Stimulated activated CD4-positive, alpha-beta T cell treated with anti-CD3 and anti-CD28 coated beads, Interleukin-1b, Interleukin-23, amount 100 ng/mL, for 48 hours (primary cell): ENCODE measurements at places on chromosomes 5 and 9.

DNA sequence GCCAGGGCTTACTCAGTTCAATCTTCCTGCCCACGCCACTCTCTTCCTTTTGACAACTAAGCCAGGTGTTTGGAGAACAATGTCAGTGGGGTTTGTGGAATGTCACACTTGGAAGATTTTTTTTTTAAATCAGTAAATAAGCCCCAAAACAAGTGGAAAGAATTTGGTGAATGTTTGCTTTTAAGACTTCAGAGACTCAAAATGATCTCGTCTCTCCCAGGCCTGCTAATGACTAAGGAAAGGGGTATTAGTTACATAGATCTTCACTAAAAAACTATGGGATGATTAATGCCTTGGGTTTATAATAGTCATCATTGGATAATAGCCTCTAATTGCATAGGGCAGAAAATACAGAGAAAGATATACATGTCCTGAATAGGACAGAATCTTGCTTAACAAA, 166.4 kb downstream of the DMRT2 start:
- no peak for DNase-seq

GRCh38 chr5:99621772-99622681, 693.2 kb upstream of the CHD1 start:
- no peak for DNase-seq

DNA sequence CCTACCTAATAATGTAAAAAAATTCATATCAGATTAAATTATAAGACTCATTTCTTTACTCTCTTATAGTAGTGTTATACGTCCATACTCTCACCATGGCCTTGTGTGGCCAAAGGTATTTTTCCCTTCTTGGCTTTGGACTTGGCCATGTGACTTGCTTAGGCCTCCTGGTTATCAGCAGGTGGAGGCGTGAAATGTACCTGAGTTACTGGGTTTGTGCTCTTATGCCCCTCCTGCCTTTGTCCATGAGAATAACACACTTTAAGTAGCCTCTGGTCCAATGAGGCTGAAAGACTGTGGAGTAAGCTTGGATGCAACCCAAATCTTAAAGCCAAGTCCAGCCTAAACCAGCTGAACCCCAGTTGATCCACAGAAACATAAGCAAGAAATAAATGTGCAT, 68.7 kb downstream of the RETREG1 start:
- no peak for DNase-seq

DNA sequence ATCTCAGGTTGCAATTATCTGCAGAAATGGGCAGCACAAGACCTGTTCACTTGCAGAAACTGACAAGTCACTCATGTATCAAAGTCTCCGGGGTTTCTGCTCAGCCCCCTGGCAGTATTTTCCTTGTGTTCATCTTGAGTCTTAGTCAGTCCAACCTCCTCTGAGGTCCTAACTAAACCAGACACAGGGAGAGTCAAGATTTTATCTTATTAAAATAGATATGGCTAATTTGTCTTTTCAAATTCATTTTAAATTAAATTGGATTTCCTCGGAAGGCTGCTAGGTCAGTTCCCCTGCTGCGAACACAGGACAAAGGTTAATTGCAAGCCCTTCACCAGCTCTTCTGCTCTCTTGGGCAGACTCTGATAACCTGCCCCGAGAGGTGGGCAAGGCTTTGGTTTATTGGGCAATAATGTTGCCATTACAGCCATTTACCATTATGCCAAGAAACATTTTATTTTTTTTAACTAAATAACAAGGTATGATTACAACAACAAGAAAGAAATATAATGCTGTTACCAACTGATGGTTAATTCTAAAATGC, 103.5 kb downstream of the MAPKAP1 start:
- no peak for DNase-seq

- DNase-seq, result no peak
Measured at GRCh38 chr5:148427370-148428042, 43.7 kb downstream of the FBXO38 start.
